M059J (cell line): ENCODE measurements at places on chromosomes 1 and 21. TPM values are rescaled to one million over a fixed set of nuclear protein-coding genes. Genes with fewer than 3 reads are reported as not detected.
A peak's percentile ranks its signal among the peaks of the same experiment; 100 is the strongest.

The PCBP3 gene
- total RNA-seq = 0.10 TPM in 1 of 2 replicates, not detected in the other

The FBXO2 gene
- 2.7 and 7.5 TPM in 2 replicates for total RNA-seq

The CYP4A11 gene
- total RNA-seq = not detected in 2 replicates

The CSMD2 gene
- 11.8 and 23.0 TPM in 2 replicates for total RNA-seq

The PODN gene
- not detected in 2 replicates for total RNA-seq

The FAM131C gene
- total RNA-seq = 0.71 and 1.7 TPM in 2 replicates

The TCHH gene
- total RNA-seq = not detected in 2 replicates

The MXRA8 gene
- 0.25 and 2.6 TPM in 2 replicates for total RNA-seq

The TNFRSF1B gene
- total RNA-seq = 1.5 and 5.4 TPM in 2 replicates

The TNNT2 gene
- not detected in 2 replicates for total RNA-seq

The KRTAP7-1 gene
- total RNA-seq = not detected in 2 replicates

The CHRM3 gene
- total RNA-seq = 0.20 and 1.2 TPM in 2 replicates

The TBX19 gene
- total RNA-seq = 0.54 and 1.1 TPM in 2 replicates

The TNNI3K gene
- total RNA-seq = not detected in 2 replicates

- DNase-seq = peak; percentile 86
Observed at GRCh38 chr1:107139833-107140702, 771 bp upstream of the NTNG1 start.

GRCh38 chr1:8138673-8139072 is 112.6 kb upstream of the ERRFI1 start:
- DNase-seq = no peak

GRCh38 chr1:118335331-118335732 is 150.3 kb upstream of the SPAG17 start:
- DNase-seq = peak; percentile 55

DNA sequence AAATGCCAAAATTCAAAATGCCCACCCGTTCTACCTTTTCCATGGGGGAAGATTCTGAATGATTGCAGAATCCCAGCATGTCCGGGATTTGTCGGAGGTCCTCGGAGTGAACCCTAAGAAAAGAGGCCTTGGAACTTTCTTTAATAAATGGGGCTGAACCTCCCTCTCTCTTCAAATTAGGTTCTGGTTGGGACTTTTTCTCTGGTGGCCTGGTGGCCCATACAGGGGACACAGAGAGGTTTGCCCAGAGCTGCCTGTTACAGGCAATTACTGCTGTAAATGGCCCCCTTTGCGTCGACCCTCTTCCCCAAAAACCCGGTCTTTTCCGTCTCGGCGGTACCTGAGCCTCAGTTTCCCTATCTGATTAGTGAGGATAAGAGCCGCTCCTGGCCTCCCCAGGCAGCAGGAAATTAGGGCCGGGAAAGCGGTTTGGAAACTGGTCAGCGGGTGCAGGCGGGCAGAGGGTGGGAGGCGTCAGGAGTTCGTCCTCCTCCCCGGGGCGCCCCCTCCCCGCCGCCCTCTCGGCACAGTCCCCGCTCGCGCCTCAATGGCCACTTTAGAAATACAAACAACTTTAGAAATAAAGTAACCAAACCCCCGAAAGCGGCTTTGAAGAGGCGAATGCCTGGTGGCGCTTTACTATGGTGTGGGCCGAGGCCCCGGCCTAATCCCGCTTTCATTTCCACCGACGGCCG is 15.6 kb downstream of the PAX7 start:
- DNase-seq = no peak

DNA sequence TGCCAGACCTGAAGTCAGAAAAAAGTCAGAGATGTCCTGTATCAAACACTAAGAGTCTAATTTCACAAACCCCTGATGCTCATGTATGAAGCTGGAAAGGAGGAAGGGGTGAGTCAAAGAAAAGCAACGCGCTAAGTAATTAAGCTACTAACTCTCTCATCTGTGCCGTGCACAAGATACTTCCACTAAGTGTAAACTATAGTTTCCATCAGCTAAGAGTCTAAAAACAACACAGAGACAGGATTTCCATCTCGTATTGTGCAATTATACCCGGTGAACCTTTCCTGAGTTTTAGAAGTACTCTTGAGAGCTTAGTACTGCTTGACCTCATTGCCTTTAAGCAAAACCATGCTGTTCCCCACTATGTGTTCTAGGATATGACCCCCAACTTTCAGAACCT is 19.0 kb downstream of the DNALI1 start:
- DNase-seq = no peak

DNA sequence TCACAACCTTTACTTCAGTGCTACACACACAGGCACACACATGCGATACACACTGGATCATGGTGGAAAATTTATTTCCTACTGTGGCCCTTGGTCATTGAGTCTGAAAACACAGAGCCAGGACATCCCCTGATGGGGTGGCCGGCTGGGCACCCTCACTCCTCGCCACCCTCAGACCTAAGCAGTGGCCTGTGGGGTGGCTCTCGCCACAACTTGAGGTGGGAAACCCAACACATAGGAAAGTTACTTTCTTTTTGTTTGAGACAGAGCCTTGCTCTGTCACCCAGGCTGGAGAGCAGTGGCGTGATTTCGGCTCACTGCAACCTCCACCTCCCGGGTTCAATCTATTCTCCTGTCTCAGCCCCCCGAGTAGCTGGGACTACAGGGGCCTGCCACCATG is 19.4 kb downstream of the CRYAA start:
- no peak for DNase-seq

- no peak for DNase-seq
Observed at GRCh38 chr1:218390618-218391017, 45.5 kb downstream of the TGFB2 start.

GRCh38 chr1:39657923-39658485 is 13.9 kb downstream of the NT5C1A start:
- peak; percentile 67 for DNase-seq

DNA sequence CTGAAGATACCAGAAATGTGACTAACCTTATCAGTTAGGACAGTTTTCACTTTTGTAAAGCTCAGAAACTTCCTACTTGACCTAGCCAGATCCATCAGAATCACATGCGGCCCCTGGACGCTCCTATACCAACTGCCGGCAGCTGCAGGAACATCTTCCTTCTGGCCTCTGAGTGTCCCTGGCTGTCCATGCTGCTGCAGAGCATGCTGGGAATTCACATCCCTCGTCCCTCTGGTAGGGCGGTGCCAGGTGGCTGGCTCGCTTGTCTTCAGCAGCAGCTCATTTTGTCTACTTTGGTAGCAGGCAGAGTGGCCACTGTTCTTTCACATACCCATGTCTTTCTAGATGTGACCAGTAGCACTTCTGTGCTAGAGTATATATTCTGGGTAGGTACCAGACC is 34.4 kb downstream of the HHAT start:
- DNase-seq = no peak

DNA sequence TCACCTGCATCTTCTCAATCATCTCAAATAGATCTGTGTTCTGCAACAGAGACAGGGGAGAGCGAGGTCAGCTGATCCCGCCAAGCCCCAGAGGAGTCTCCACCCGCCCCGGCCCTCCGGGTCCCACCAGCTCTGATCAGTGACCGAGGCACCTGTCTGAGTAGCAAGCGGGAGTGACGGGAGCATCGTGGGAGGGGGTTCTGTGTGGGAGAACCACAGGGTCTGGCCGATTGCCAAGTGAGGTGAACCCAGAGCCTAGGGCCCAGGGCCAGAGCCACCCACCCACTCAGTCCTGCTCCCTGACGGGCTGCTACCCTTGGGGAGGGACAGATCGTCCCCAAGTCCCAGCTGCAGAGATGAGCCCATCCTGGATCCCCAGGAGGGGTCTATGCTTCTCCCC is 49.1 kb downstream of the RAP1GAP start:
- no peak for DNase-seq

GRCh38 chr1:81613803-81614202 is 186.9 kb upstream of the ADGRL2 start:
- DNase-seq = no peak

GRCh38 chr1:90106311-90106710 is 111.4 kb downstream of the ZNF326 start:
- no peak for DNase-seq

DNA sequence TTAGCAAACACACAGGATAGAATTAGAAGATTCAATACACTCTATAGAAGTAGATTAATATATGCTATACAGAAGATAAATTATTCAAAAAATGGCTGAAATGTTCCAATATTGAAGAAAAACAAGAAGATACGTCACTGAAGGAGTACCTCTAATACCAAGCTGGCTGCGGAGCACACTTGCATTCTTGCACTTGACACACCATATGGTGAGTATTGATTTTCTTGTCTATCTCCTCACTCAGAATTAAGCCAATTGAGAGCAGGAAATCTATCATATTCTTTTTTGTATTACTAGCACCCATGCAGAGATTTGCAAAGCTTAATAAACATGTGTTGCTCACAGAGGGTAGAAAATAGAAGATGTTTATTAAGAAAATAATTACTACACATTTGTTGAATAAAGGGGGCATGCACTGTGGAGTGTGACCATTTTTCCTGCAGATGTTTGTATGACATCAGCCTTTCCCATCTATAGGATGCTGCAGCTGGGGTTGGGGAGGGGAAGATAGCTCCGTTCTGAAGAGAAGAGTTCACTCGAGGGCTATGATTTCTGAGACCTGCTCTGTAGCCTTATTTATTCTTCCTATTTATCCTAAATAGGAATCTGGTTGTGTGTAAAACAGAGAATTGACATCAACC is 318.1 kb downstream of the HHIPL2 start:
- no peak for DNase-seq

- DNase-seq = peak; percentile 89
Observed at GRCh38 chr1:224223819-224224714, 41.0 kb downstream of the DEGS1 start.

GRCh38 chr1:58000116-58000515 is 546.4 kb downstream of the OMA1 start:
- no peak for DNase-seq

- DNase-seq = no peak
Observed at GRCh38 chr1:175303201-175303707, 110.7 kb upstream of the KIAA0040 start.

DNA sequence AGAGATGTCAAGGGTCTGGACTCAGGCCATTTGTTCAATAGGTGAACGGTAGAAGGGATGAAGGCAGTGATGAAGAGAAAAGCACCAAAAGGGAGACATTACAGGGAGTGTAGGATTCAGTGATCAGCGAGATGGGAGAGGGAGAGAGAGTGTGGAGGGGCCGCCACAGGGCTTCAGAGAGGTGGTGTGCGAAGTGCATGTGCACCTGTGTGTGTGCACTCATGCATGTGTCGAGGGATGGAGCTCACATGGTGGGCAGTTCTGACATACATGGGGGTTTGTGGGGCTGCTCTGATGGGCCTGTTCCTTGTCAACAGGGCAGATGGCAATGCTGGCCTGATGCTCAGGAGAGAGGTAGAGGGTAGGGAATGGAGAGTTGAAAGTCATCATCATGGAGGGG is 11.4 kb upstream of the KCNA2 start:
- DNase-seq = no peak

- no peak for DNase-seq
Observed at GRCh38 chr1:55937840-55938375, 641.5 kb downstream of the PLPP3 start.

DNA sequence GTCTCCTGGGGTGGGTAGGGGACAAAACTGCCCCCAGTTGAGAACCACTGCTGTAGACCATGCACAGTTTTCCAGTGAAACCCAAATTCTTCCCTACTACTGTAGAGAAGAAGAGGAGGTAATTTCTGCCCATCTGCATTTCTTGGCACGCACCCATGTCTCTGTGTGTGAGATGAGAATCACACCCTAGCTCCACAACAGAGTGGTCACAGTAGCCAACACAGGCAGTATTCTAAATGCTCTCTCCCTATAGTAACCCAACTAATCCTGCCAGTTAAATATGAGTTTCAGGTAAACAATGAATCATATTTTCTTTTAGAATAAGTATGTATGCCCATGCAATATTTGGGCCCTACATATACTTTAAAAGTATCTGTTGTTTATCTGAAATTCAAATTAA is 1.2 kb upstream of the CAPN2 start:
- DNase-seq = peak; percentile 57

DNA sequence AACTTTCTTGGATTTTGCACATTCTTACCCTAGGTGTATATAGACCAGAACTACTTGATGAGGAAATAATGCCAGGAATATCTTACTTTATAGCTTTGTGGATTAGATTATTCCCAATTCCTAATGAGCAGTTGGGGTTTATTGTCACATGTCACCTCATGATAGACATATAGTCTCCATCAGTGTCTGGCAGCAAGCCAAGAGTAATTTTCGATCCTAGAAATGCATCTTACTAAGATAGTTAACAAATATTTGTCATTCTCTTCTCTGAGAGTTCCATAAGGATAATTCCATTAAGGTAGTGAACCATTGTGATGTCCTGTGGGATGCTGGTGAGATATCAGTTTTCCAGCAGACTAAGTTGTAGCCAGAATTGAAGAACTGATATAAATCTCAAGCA is 1282.9 kb upstream of the B3GALT2 start:
- no peak for DNase-seq

DNA sequence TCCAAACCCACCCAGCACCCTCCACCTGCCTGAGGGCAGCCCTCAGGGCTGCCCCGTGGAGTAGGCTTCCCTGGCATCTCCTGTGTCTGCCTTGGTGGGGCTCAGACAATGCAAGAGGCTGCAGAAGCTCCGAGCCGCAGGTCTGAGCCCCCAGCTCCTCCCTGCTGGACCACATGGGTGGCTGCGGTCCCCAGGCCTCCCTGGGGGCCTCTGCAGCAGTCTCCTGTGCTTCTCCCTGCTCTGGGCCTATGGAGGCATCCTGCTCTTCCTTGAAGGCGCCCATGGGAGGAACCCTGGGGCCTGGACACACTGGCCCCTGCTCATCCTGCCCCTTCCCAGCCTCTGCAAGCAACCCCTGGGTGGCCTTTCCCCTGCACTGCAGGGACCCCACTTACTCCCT is 86.1 kb upstream of the ACTRT2 start:
- DNase-seq = no peak

DNA sequence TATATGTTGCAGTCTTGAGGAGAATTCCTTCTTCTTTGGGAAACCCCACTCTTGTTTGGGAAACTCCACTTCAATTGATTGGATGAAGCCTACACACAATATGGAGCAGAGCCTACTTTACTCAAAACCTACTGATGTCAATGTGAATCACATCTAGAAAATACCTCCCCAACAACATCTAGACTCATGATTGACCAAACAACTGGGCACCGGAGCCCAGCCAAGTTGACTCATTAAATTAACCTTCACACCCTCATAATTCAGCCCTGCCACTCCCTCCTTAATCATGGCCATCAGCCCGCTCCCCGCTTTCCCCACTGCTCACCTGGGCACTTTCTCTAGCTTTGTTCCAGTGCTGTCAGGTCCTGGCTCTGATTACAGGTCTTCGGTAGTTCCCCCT is 208.1 kb upstream of the MAP1LC3C start:
- DNase-seq = no peak

- DNase-seq = no peak
Observed at GRCh38 chr1:30952098-30952497, 43.5 kb upstream of the SDC3 start.

DNA sequence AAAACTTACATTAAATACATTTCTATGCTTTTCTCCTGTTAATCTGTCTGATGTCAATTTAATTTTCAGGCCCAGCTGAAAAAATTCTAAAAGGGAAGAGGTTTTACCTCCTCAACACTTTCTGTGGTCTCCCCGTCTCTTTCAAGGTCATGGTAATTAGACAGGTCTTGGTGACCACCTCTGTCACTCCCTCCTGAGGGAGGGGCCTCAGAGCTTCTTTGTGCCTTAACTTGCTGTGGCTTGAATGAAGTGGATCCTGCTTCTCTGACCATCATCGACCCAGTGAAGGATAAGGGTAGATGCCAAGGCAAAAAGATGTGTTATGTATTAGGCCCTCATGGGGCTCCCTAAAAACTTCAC is 40.8 kb upstream of the OSBPL9 start:
- no peak for DNase-seq

GRCh38 chr21:44368711-44369446 is 15.5 kb downstream of the TRPM2 start:
- DNase-seq = no peak
